ENCODE measurements at places on chromosomes 4 and X.

DNA sequence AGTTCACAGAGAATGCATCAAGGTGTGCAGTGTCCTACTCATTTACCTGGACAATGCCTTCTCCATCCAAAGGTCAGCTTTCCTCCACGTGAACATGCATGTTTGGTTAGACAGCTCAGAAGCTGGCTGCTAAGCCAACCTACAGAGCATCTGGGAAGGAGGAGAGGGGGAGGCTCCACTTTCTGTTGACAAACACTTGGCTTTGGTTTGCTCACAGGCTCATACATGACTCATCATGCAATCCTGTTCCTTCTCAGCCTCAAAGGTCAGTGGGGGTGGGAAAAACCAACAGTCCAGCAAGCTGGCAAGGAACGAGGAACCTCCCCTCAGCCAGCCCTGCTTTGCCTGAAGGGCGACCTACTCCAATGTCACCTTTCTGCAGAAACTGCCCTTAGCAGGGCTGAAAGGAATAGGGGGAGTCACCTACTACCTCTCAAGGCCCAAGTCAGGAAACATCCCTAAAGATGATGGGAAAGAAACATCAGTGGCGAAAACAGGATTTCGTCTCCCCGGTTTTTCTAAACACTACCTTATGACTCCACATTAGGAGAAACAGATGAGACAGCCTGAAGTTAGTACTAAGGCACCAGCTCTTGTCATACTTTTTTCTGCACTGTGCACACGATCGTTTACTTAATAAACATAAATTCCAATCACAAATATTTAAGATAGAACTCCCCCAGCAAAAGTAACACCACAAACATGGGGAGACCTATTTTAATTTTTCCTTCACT, 37.9 kb downstream of the RELL1 start:
- peak; percentile 89 for DNase-seq

GRCh38 chr4:150181536-150181935, 103.3 kb downstream of the DCLK2 start:
- DNase-seq: no peak

- DNase-seq: no peak
Measured at GRCh38 chrX:12526306-12526705, 264.9 kb upstream of the PRPS2 start.

DNA sequence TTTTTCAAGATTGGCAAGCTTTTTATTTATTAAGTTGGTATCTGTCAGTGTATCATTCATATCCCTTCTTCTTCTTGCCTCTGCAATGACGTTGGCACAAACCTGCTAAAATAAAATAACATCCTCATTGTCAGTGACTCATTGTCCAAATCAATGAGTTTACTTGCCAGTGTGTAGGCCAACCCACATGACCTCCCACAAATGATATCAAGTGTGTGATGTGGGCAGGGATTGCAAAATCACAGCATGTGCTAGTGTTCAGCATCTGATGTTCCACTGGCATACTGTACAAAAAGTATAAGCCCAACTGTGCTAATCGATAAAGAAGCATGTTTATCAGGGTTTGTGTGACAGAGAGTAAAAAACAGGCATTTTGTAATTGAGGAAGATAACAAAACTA, 25.5 kb downstream of the GPAT3 start:
- peak; percentile 18 for DNase-seq

DNA sequence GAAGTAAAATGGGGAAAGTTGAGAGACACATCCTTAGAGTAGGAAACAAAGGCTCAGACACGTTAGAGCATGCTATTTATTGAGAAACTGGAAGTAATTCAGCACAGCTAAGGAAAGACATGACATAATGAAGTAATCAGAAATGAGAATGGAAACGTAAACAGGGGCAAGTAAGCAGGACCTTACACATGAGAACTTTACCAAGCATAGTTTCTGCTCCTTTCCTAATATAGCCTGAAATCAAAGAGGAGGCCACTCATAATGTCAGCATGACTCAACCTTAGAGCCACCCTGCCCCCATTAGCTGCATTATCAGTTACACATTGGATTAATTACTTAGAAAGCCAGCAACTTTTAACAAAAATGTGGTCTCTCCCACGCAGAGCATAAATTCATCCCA, 558.3 kb upstream of the GRIA3 start:
- peak; percentile 46 for DNase-seq

GRCh38 chrX:110436523-110436922, 77.9 kb downstream of the RTL9 start:
- DNase-seq: no peak

DNA sequence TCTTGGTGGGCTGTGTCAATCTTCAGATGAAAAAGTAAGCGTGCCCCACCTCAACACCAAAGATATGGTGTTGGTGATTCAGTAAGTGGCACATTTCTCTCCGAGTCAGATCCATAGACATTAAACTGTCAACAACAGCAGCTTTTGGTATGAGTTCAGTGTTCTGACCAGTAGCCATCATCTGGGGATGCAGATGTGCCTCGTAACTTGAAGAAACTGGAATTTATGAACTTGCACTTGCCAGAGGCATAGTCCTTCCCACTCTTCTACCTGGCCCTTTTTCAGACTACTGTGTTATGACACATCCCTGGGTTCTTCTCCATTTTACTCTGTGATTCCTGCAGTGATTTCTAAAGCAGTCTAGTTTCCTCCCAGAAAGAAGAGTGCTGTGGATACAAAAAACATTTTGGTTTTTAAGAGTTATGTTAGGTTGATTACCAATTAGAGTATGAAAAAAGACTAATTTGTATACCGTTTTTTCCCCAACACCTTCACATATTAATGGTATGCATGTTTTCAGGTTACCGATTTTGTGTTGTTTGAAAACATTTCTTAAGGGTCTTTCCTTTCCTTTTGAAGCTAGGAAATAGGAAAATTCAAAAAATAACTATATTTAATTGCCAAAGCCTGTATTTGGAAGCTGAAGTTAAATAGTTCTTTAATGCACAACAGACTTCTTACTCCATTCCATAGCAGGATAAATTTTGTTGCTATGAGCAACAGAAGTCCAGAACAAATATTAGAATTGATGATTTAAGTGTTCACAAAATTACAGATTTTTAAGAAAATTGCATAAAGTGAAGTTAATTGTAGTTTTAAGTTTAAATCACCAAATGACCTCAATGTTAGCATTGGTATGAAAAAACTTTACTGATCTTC, 39.3 kb downstream of the NUDT6 start:
- peak; percentile 29 for DNase-seq

Measured in GM03348 (cell line).